ENCODE measurements at places on chromosomes 13 and 19. TPM values are rescaled to one million over a fixed set of nuclear protein-coding genes. Genes with fewer than 3 reads are reported as not detected.

DNA sequence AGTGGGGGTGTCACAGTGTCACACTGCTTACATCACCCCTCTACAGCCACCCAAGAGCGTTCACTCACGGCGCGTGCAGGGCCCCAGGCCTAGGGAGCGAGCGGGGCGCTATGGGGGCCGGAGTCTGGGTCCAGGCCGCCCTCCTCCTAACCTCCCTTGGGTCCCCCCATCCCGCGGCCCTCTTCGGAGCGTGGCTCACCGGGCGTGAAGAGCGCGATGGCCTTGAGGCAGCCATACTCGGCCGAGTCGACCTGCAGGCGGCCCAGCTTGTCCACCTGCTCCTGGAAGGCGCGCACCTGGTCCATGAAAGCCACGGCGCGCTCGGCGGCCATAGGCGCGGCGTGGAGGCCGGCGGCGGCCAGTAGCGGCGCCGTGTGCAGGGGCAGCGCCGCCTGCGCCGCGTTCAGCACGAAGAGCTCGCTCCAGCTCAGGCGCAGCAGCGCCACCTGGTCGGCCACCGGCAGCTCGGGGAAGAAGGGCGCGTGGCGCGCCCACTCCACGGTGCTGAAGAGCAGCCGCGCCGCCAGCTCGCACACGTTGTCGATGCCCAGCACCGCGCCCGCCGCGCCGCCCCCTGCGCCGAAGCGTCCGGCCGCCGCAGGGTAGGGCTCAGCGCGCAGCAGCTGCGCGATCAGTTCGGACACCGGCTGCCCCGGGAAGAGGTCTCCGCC is 9.4 kb downstream of the OCEL1 start:
- H3K4me1 ChIP-seq, result peaks cover 23% of the 10 kb centered on the region
- peaks cover 9% of the 10 kb centered on the region for H3K36me3 ChIP-seq
- no peaks in the 10 kb centered on the region for H3K27me3 ChIP-seq
- peak overlapping the region; percentile 76 for H3K4me3 ChIP-seq
- DNase-seq, result no peak

GRCh38 chr19:29277102-29277501 is 64.2 kb upstream of the UQCRFS1 start:
- H3K27ac ChIP-seq, result no peak overlapping the region
- H3K4me1 ChIP-seq, result no peaks in the 10 kb centered on the region
- no peaks in the 10 kb centered on the region for H3K27me3 ChIP-seq
- DNase-seq, result no peak
- no peak overlapping the region for H3K4me3 ChIP-seq
- H3K36me3 ChIP-seq, result no peaks in the 10 kb centered on the region

GRCh38 chr13:99905224-99905623 is 66.3 kb downstream of the ZIC5 start:
- H3K4me3 ChIP-seq, result no peak overlapping the region
- no peaks in the 10 kb centered on the region for H3K36me3 ChIP-seq
- H3K27ac ChIP-seq, result no peak overlapping the region
- peaks cover 10% of the 10 kb centered on the region for H3K27me3 ChIP-seq

GRCh38 chr13:79108914-79109643 is 297.0 kb downstream of the RBM26 start:
- no peak overlapping the region for H3K4me3 ChIP-seq
- no peaks in the 10 kb centered on the region for H3K27me3 ChIP-seq
- no peak overlapping the region for H3K27ac ChIP-seq
- H3K36me3 ChIP-seq, result no peaks in the 10 kb centered on the region
- no peaks in the 10 kb centered on the region for H3K4me1 ChIP-seq

DNA sequence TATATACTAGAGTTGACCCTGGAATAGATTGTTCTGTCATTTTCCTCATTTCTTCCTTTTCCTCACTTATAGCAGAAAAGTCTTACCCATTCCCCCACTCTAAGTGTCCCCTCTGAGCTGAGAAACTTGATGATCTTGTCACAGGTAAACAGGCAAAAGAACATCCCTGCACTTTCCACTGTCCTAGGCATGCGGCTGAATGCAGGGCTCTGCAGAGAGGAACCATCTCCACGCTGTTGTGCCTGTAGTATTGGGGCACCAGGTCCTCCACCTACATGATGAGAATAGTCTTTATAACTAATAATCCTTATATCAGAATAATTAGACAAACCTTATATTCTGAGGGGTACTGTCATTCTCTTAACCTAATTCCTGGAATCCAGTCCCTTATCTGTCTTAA is 211.3 kb downstream of the RBM26 start:
- H3K27me3 ChIP-seq, result no peaks in the 10 kb centered on the region
- H3K36me3 ChIP-seq, result no peaks in the 10 kb centered on the region
- H3K27ac ChIP-seq, result no peak overlapping the region
- H3K4me1 ChIP-seq, result no peaks in the 10 kb centered on the region
- H3K4me3 ChIP-seq, result no peak overlapping the region

DNA sequence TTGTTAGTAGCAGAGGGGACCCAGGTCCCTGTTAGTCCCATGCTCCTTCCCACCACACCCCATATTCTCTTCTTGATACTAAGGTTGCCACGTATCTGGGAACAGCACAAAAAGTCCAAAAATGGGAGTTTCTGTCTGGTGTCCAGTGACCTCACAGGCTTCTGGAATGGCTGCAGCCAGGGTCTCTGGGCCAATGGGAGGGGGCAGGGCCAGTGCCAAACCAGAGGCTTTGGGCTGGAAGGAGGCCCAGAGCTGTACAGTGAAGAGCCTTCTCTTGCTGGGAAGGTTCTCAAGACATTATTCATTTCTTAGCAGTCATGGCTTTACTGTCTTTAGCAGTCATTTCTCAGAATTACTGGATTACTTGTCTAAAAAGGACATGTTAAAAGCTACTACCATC is 119.2 kb downstream of the FRY start:
- peaks cover 57% of the 10 kb centered on the region for H3K4me1 ChIP-seq
- DNase-seq, result no peak
- peak overlapping the region; percentile 90 for H3K27ac ChIP-seq
- no peaks in the 10 kb centered on the region for H3K36me3 ChIP-seq
- H3K4me3 ChIP-seq, result peak overlapping the region; percentile 10

DNA sequence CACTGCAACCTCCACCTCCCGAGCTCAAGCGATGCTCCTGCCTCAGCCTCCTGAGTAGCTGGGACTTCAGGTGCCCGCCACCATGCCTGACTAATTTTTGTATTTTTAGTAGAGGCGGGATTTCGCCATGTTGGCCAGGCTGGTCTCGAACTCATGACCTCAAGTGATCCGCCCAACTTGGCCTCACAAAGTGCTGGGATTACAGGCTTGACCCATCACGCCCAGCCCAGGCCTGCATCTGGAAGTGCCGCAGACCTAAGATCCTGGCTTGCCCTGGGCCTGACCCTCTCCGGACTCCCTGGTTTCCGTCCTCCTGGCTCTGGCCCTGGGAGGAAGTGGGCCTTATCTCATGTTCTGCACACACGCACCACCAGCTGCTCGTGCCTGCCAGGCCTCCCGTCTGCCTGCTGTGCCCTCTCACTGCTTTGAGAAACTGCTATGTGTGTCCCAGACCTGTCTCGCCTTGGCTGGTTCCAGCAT is 4.7 kb upstream of the PTGIR start:
- no peaks in the 10 kb centered on the region for H3K36me3 ChIP-seq
- no peak overlapping the region for H3K4me3 ChIP-seq
- peak overlapping the region; percentile 79 for H3K27ac ChIP-seq

DNA sequence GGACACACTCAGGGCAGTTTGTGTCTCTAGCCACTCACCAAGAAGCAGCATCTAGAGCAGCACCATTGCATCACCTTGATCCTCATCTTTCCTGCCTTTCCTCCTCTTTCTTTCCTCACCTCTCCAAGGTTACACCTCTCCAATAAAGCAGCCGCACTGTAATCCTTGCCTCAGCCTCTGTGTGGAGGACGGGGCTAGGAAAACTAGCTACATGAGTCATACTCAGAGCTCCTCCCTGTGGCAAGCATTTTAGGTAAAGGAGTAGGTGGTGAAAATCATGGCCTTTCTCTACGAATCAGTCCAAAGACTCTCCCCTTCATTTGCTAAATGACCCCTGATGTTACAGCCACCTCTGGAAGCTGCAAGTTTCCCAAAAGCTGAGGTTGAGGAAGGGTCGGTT is 108.9 kb downstream of the DNAJC15 start:
- H3K27me3 ChIP-seq, result no peaks in the 10 kb centered on the region
- H3K4me3 ChIP-seq, result no peak overlapping the region
- DNase-seq, result no peak
- H3K27ac ChIP-seq, result no peak overlapping the region
- no peaks in the 10 kb centered on the region for H3K36me3 ChIP-seq
- no peaks in the 10 kb centered on the region for H3K4me1 ChIP-seq

- H3K36me3 ChIP-seq, result peaks cover 25% of the 10 kb centered on the region
- H3K4me3 ChIP-seq, result no peak overlapping the region
- H3K4me1 ChIP-seq, result no peaks in the 10 kb centered on the region
- DNase-seq, result no peak
- no peaks in the 10 kb centered on the region for H3K27me3 ChIP-seq
- no peak overlapping the region for H3K27ac ChIP-seq
These were observed 25.9 kb downstream of the PRAM1 start for GRCh38 chr19:8476524-8476923.

DNA sequence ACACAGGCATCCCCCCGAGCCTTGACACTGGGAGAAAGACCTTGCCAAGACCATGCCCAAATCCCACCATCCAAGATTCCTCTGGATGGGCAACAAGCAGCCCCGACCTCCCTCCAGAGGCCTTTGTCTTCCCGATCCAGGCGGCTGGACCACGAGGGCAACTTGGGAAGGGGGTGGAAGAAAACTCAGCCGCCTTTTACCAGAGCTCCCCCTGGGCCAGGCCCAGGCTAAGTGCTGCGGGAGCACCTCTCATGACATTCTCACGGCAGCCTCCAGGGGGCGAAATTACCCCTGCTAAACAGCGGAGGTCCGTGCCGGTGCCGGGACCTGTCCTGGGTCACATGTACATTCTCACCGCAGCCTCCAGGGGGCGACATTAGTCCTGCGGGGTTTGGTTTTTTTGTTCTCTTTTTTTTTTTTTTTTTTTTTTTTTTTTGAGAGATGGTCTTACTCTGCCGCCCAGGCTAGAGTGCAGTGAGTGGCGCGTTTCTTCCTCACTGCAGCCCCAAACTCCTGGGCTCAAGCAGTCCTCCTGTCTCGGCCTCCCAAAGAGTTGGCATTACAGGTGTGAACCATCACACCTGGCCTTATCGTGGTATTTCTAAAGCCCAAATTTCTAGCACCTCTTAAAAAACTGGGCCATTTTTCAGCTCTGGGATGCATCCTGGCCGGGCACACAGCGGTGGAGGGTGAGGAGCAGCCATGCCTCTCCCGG is 2.1 kb upstream of the RSPH6A start:
- no peak overlapping the region for H3K27ac ChIP-seq
- peaks cover 17% of the 10 kb centered on the region for H3K4me1 ChIP-seq
- H3K36me3 ChIP-seq, result peaks cover 6% of the 10 kb centered on the region
- no peak overlapping the region for H3K4me3 ChIP-seq

- H3K27ac ChIP-seq, result no peak overlapping the region
- H3K27me3 ChIP-seq, result no peaks in the 10 kb centered on the region
- H3K4me3 ChIP-seq, result no peak overlapping the region
These were observed 6.6 kb upstream of the S1PR2 start for GRCh38 chr19:10237702-10238101.

DNA sequence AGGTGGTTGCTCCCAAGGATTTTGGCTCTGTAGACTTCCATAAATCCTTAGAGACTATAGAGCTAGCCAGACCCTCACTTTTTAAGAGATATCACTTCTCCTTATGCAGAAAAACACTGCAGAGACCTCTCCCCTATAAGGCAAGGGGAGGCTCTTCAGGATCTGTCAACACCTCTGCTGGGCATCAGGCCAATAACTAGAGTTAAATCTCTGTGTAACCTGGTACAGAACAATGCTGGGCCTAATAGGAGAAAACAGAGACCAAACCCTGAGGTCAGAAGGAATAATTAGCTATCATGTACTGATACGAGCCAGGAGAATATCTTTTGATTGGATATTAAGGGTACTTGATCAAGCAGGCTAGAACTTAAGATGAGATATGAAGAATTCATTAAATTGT is 358.5 kb downstream of the TBC1D4 start:
- no peak overlapping the region for H3K4me3 ChIP-seq
- no peaks in the 10 kb centered on the region for H3K27me3 ChIP-seq
- H3K4me1 ChIP-seq, result no peaks in the 10 kb centered on the region
- no peaks in the 10 kb centered on the region for H3K36me3 ChIP-seq

DNA sequence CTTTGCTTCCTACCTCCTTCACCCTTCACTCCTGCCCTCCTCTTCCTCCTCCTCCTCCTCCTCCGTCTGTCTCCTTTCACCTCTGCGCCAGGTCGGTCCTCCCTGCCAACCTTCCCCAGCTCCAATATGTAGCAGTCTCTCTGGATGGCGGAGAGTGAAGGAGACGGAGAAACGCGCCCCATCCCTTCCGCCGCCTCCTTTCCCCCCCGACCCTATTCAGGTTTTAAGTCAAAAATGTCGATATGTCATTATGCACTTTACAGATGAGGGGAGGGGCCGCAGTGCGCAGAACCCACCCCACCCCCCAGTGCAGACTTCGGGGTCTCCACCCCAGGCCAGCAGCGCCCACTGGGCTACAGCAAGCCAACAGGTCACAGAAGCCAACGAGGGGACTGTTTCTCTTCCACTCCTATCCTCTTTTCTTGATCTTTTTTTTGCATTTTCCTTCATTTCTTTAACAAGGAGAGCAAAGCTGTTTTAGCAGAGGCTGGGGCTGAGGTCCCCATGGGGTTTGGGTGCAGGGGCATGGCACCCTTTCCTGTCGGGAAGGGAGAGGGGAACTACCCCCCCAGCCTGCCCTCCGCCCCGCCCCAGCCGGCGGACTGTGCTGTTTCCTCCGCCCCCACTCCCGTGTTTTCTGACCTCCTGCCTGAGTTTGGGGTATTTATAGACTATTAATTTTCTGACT is 9.2 kb downstream of the MIDN start:
- DNase-seq, result no peak
- H3K36me3 ChIP-seq, result peaks cover 39% of the 10 kb centered on the region
- no peaks in the 10 kb centered on the region for H3K27me3 ChIP-seq
- H3K27ac ChIP-seq, result peak overlapping the region; percentile 76
- H3K4me1 ChIP-seq, result peaks cover 81% of the 10 kb centered on the region

The TMEM221 gene
- total RNA-seq, result not detected

The CABP5 gene
- total RNA-seq, result not detected

The SYNGR4 gene
- total RNA-seq, result not detected

The ZNF491 gene
- total RNA-seq, result 3.9 TPM

Measured in thoracic aorta (tissue), 2 donors.